ENCODE measurements at places on chromosomes 3 and 15.
A peak's percentile ranks its signal among the peaks of the same experiment; 100 is the strongest.

DNA sequence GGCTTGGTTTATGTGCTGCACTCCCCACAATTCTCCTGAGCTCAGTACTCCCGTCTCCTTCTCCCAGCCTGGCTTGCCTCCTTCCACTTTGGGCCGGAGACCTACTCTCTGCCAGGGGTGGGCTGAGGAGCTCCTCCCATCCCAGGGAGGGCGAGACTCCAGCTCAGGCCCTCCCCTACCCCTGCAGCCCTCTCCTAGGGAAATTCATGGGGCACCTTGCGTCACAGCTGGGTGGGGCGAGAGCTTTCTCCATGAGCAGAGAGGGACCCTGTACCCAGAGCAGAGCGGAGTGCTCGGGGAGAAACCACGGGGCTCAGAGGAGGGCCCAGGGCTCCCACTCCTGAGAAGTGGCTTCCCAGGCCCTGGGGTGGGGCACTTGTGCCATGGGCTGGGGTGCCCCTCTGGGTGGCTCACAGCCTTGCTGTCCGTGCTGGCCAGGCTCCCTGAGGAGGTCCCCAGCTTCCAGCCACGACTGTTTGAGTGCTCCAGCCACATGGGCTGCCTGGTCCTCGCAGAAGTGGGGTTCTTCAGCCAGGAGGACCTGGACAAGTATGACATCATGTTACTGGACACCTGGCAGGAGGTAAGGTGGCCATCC, 13.3 kb downstream of the VILL start:
- no peak for DNase-seq

- no peak for DNase-seq
Measured at GRCh38 chr3:188187053-188187452, 33.1 kb downstream of the LPP start.

DNA sequence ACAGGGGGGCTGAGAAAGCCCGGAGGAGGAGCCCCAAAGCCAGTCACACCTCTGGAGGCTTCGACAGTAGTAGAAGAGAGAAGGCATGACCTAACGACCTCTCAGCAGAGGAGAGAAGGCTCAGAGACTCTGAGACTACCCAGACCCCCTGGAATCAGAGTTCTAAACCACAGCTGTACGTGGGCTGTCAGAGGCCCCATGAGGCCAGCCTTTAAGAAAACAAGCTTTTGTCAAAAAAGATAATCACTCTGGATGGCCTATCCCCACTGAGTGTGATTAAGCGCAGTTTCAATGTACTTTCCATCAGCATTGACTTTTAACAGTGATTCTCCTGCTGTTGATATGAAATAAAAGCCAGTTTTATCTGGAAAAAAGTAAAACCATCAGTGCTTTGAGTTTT, 330.3 kb downstream of the CLSTN2 start:
- DNase-seq, result no peak

DNA sequence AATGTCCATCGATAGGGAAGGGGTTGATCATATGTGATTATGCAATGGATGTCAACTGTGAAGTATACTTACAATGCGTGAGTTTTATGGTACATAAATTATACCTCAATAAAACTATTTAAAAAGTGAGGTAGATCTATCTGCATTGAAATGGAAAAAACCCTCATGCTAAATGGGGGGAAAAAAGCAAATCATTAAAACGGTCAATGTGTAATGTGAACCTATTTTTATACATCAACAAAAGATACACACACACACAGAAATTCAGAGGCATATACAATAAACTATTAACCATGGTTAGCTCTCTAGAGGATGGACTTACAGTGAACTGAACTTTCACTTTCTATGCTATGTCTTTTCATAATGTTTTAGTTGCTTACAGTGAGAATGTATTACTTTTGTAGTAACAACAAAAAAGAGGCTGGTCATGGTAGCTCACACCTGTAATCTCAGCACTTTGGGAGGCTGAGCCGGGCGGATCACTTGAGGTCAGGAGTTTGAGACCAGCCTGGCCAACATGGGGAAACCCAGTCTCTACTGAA, 23.1 kb downstream of the STIMATE start:
- no peak for DNase-seq

DNA sequence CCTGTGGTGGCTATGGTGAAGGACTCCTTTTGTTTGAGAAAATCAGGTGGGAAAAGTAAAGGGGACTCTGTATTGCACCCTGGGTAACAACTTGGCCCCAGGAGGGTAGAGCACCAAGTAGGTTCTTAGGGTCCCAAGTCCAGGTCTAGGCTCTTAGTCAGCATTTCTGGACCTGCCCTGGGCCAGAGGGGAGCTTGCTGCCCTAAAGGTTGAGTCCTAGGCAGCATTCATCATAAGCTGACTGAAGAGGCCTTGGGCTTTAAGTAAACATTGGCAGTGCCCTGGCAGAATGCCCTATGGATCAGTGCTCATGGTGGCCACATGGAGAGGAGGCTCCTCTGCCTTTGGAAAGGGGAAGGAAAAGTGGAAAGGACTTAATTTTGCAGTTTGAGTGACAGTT, 268.5 kb upstream of the CTNNB1 start:
- no peak for DNase-seq

GRCh38 chr3:149384911-149385321, 7.5 kb upstream of the TM4SF1 start:
- no peak for DNase-seq

DNA sequence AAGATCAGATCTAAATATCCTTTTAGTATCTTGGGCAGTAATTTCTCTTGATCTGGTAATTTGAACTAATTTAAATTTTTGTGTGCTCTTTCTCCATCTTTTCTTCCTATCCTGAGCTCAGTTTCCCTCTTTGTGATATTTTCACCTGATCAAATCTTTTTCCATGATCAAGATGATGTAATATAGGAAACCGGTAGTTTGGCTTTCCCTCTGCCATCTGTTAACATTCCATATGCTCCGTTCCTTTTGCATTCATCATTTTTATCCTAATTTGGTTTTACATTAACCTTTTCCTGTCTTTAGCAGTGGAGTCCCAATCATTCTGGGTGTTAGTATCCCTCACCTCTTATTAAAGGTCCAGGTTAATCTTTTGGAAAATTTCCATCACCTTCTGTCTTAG, 5.9 kb upstream of the ABHD6 start:
- DNase-seq, result no peak

DNA sequence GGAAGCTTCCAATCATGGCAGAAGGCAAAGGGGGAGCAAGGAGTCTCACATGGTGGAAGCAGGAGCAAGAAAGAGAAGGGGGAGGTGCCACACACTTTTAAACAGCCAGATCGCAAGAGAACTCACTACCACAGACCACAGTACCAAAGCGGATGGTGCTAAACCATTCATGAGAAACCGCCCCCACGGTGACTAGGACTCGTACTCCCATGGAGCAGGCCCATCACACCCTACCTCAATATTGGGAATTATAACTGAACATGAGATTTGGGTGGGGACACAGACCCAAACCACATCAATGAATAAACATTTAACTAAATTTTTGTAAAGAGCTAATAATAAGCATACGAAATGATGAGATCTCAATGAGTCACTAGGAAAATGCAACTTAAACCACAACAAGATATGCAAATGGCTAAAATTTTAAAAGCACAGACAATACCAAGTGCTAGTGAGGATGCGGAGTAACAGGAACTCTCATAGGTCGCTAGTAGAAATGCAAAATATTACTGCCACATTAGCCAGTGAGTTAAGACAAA, 10.0 kb downstream of the MRPS25 start:
- DNase-seq, result peak; percentile 60

DNA sequence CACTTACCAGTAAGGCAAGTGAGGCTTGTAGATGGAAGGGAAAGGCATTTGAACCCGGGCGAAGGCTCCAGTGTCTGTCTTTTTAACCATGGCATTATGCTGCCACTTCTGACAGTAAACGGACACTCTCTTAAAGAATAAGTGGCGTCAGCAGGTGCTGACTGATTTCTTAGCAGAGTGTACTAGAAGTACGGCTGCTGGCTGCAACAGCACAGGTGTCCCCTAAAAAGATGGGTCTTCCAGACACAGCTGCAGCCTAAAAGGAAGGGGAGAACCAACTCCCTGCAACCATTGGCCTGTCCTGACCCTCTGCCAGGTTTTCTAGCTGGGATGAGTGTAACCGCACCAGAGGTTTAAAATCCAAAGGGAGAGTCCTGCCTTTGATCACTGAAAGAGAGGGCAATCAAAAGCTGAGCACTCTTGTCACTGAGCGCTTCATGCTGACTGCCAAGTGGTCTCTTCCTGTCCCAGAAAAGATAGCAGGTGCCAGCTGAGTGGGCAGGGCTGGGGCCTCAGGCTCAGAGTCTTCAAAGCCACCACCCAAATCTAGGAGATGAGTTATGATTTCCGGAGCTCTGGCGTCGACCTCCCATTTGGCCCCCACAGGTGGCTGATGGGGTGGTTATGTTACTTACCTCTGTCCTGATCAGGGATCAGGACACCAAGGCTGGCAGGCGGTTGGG, 255.8 kb downstream of the SLCO3A1 start:
- DNase-seq, result no peak

DNA sequence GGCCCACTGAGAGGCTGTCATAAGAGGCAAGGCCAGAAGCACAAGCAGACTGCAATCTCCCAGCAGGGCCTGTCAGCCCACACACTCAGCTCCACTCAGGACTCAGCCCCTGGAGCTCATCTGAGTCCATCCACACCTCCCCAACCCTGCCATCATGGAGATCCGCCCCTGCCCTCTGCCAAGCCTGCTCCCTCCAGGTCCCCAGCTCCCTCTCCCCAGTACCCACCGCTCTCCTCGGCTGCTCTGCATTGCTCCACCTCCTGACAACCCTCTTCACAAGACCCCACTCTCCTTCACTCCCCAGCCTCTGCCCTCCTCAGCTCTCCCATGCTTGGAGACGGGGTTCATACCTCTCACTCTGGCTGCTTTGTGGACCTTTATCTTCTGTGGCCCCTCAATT, 11.1 kb downstream of the POC1A start:
- no peak for DNase-seq

DNA sequence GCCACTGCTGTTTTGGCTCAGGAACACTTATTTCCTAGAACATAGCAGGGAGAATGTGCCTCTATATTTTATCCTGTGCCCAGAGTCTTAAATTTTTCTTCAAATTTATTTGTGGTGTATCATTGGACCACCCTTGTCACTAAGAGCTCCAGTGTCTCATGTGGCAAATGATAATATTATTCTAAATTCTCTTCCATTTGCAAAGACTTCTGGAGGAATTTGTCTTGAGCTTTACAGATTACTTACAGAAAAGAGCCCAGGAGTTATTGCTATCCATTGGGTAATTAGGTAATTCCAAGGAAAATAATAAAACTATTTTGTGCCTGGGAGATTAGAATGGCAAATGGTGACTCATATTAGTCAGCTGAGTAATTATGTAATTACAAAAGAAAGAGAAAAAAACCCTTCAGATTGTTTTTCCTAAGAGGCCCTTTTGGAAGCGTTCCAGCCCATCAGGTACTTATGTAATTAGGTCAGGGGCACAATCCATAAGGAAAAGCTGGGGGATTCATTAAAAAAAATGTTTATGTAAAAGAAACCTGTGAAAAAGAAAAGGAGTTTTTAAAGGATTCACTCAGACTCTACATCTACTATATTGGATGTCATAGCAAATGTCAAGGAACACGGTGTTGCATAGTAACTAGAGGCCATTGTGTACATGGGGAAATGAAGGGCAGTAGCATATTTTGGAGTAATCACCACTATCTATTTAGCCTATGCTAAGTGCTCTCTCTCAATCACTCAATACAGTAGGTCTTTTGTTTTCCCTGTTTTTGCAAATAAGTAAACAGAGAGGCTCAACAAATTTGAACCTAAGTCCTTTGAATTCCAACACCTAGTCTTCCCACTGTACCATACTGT, 380.9 kb upstream of the RARB start:
- DNase-seq, result no peak

GRCh38 chr15:31477851-31478701, 151.4 kb downstream of the KLF13 start:
- DNase-seq, result no peak

DNA sequence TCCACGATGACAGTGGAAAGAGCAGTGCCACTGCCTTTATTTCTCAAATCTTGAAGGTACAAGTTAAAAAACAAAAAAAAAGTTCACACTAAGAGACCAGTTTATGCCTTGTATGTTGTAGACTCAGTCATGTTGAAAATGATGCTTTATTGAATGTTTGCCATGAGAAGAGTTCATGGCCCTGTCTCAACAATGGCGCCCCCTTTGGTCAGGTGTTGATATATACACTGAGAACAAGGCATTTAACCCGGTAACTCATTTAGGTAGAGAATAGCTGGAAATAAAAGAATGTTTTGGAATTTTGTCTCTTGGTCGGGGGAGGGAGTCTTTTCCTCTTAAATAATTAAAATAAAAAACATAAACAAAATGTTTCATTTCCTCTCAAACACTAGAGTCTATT, 145.6 kb upstream of the SLC2A2 start:
- no peak for DNase-seq

- DNase-seq, result no peak
Measured at GRCh38 chr3:46299608-46300460, 54.1 kb upstream of the CCR2 start.

DNA sequence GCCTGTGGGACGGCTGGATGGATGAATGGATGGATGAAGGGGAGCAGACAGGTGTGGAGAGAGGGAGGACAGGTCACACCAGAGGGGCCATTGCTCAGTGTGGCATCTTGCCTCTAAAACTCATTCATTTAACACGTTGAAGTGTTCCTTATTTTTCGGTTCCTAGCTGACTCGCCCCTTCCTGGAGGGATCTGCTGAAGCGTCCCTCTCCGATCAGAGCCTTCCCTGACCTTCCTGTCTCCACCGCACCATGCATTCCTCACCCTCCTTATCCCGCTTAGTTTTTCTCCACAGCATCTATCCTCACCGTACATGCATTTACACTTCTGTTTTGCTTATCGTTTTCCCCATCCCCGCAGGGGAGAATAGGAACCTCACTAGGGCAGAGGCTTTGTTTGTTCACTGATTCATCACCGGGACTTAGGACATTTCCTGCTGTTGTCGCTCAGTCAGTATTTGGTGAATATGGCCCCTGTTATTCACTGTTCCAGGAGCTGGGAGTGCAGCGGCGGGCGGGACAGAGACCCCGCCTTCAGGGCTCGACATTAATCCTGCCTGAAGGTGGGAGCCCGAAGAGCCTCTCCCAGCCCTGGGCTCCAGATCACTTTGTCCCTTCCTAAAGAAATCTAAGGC, 32.0 kb downstream of the FOXL2 start:
- no peak for DNase-seq

DNA sequence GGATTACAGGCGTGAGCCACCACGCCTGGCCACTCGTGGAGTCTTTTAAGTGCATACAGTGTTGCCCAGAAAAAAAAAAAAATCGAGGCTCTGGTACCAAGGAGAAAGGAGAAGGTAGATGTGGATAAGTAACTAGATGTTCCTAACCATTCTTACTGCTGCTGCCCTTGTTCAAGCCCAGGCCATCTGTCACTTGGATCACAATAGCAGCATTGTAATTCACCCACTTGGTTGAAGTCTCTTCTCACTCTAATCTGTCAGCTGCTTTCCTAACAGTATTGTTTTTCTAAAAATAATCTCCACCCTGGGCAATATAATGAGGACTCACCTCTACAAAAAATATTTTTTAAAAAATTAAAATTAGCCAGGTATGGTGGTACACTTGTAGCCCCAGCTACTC, 58.0 kb upstream of the CRTC3 start:
- no peak for DNase-seq

DNA sequence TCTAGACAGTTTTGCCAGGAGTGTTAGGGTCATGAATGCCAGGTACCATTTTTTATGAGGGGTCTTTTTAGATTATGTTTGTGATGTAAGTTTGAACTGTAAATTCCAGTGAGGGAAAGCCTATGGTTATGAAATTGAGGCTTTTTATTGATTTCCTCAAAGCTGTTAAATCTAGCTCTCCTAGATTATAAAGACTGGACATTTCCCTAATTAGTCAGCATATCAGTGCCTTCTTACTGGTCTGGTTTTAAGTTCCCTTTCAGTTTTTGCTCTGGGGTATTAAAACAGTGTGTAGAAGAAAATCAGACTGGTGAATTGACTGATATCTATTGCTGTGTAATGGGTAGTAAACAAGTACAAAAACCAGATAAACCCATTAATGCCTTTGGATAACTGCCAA, 39.2 kb downstream of the LRRC49 start:
- no peak for DNase-seq
